ENCODE measurements at places on chromosomes 16 and 17.
A peak's percentile ranks its signal among the peaks of the same experiment; 100 is the strongest.

GRCh38 chr16:89922477-89922883 lies 662 bp upstream of the TUBB3 start:
- peak; percentile 67 for DNase-seq

DNA sequence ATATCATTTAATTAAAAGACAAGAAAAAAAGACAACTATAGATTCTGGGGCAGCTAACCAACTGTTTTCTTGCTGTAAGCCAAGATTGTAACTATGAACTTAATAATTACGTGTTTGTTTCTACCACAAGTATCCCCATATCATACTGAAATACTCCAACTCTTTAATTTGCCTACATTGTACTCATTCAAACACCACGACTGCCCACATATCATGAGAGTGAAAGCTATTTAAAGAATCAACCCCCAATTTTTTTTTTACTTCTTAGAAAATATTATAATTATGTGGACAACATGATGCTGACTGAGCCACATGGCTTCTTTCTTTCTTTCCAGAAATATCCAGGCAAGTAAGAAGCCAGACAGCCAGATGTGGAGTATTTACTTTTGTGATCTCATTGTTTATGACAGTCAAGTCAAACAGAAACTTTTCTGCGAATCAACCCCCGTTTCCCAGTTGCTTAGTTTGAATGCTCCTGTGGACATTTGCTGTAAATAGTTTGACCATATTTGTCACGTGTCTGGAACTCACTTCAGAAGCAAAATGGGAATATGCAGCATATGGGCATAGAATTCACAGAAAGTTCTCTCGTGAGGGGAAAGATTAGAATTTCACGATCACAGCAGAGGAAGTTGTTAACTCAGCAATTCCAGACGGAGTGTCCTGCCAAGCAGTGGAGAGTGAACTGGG lies 126.8 kb upstream of the PSMD7 start:
- DNase-seq: peak; percentile 23

DNA sequence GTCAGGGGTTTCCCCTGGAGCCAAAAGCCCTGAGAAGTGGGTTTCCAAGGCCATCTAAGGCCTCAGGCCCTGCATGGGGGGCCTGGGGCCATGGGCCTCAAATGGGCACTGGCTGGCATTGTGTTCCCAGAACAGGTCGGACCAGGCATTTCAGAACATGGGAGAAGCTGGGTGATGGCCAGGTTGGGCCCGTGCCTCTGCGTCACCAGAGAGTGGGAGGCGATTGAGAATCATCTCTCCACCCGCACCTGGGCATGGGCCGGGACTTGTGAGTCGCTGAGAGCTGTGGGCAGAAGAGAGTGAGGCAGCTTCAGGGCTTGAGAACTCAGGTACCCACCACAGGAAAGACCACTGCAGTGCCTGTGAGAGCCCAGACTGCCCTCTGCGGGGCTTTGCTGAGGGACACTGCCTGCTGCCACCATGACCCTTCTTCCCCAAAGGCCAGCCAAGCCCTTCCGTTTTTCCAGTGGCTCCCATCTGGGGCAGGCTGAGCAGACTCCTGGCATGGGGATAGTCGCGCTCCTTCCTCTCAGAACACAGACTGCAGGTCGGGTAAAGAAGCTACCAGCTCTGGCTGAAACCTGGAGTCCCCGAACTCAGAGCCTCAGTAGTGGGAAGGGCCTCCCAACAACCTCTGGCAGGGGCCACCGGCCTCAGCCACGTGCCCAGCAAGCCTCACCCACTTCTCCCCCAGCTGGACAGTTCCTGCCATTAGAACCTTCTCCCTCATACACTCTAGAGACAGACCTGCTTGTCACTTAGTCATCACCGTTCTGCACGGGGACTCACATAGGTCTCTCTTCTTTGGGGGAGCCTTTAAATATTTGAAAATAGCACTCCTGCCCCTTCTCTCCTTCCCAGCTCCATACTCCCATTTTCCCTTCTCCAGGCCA lies 1.6 kb downstream of the RAB11FIP4 start:
- DNase-seq: no peak

GRCh38 chr16:57252148-57252721 lies 7.2 kb downstream of the ARL2BP start:
- no peak for DNase-seq

GRCh38 chr17:28131599-28131998 lies 89.1 kb downstream of the NLK start:
- no peak for DNase-seq

GRCh38 chr17:52128721-52129120 lies 29.8 kb downstream of the CA10 start:
- DNase-seq: no peak

DNA sequence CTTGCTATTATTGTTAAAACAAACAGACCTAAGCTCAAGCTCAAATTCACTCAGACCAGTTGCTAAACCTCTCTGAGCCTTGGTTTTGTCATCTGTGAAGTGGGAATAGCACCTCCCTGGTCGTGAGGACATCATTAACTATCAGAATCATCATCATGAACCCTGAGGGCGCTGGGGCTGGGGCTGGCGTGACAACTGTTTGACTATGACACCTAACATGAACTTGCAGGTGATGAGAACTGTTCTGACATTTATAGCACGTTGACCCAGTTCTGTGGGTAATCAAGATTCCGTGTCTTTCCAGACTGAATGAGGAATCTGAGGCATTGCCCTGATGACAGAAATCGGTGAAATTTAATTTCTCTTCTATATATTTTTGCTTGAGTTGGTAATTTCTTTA lies 71.3 kb upstream of the CDH5 start:
- no peak for DNase-seq

- no peak for DNase-seq
Observed at GRCh38 chr17:2011411-2012371, 13.4 kb downstream of the RTN4RL1 start.

GRCh38 chr17:40038882-40039513 lies 15.2 kb downstream of the MED24 start:
- DNase-seq: peak; percentile 31

DNA sequence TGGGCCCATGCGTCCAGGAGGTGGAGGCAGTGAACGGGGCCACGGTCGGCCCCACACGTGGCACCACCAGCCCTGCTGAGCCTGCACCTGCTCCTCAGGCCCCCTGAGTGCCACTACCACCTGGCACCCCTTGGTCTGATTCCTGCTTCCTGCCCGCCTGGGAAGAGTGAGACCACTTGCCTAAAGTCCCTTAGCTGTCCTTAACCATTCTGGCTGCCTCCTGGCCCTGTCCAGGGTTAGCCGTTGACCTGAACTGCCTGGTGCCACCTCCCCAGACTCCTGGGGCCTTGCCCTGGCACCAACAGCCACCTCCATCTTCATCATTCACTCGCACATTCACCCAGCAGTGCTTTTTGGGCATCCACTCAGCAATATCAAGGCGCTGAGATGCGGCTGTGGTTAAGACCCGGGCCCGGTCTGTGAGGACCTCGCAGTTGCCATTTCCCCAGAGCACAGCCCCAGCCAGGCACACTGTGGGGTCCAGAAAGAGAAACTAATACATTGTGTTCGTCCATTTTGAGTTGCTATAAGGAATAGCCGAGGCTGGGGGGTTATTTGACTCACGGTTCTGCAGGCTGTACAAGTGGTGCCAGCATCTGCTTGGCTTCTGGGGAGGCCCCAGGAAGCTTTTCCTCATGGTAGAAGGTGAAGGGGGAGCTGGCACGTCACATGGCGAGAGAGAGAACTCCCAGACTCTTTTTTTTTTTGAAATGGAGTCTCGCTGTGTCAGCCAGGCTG lies 318.4 kb downstream of the SEC14L1 start:
- DNase-seq: no peak

GRCh38 chr16:72425571-72426341 lies 253.8 kb upstream of the PMFBP1 start:
- DNase-seq: no peak

DNA sequence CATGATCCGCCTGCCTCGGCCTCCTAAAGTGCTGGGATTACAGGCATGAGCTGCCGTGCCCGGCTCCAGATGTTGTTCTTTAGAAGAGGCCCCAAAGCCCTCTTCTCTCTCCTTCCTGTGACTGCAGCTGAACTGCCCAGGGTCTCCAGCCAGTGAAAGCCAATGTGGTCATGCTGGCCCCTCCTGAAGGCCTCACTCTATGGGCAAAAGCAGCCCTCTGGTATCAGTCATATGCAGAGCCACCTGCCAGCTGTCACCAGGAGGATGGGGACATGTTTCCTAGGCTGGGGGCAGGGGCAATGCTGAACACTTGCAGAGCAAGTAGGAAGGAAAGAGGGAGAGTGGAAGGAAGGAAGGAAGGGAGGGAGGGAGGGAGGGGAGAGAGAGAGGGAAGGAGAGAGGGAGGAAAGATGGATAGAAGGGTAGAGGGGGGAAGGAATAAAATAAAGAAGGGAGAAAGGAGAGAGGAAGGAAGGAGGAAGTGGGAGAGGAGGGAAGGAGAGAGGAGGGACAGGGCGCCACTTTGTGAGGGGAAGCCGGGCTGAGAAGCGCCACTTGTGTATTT lies 36.0 kb downstream of the SOCS3 start:
- no peak for DNase-seq

DNA sequence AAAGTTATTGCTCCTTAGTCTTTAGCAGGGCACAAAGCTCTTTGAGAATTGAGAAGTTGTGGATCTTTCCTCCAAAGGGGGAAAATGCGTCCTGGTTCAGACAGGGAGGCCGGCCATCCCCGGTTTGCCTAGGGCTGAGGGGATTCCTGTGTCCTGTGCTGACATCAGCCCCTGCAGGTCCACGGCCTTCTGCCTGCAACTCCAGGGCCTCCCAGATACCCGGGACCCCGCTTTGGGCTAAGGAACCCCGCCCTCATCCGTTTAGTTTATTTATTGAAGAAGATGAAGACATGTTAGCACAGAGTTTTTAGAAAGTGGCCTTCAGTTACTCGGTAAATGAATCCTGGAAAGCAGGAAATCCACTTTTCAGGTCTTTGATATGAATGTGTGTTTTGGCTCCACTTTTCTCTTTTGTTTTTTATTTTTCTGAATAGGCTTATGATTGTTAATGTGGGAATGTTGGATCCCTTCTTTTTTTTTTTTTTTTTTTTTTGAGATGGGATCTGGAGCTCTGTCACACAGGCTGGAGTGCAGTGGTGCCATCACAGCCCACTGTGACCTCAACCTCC lies 65.6 kb downstream of the CRISPLD2 start:
- no peak for DNase-seq

DNA sequence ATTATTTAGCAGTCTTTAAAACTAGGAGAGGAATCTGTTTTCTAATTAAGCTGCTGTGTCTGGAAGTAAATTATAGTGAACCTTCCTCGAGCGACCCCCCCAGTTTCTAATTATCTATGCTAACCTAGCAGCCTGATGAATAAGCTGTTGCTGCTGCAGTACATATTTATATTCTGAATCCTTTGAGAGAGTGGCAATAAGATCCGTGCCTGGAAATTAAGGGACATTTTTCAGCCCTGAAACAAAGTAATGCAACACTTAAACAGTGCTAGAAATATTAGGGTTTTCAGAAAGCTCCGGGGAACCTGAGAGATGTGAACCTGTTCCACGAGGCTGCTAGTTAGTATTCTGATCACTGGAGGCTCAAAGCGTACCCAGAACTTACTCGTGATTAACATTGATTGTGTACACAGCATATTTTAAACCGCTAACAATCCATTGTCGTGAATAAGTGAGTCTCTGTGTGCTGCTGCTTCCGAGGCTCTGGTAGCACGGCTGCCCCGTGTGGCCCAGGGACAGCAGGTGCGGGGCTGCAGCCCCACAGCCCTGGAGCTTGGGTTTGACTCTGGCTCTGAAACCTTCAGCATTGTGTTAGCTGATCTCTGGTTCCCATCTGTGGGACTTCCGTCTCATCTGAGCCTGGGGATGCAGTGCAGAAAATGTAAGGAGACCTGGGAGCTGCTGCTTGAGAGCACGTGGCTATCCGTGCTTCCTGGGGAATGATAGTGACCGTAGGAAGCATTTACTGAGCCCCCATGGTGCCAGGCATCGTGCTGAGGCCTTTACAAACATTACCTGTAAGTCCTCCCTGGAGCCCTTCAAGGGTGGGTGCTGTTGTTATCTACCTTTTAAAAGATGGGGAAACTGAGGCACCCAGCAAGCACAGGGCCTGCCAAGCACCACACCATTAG lies 190.9 kb upstream of the CHMP6 start:
- DNase-seq: no peak

- DNase-seq: peak; percentile 69
Observed at GRCh38 chr16:81703177-81704155, 75.6 kb upstream of the PLCG2 start.

DNA sequence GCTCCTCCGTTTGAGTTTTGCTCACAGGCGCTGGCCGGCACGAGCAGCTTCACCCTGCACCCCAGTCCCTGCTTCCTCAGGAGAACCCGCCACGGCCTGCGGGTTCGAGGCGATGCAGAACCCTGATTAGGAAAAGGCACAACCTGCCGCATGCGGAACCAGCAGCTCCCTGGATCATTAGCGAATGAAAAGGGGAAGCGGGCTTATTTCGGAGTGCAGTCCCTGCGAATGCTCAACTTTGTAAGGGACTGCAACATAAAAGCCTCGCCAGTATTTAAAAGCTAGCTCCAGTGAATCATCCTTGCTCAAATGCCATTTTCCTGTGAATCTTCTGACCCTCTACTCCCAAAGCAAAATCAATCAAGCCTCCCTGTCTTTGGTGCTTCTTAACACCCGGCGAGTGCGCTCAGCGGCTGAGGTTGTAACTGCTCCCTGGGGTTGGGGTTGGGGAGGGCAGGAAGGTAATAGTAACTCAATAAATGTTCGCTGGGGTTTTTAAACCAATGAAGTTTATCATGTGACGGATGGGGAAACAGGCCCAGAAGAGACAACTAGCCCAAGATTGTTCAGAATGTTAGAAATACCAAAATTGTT lies 678 bp upstream of the AKAP10 start:
- DNase-seq: no peak

DNA sequence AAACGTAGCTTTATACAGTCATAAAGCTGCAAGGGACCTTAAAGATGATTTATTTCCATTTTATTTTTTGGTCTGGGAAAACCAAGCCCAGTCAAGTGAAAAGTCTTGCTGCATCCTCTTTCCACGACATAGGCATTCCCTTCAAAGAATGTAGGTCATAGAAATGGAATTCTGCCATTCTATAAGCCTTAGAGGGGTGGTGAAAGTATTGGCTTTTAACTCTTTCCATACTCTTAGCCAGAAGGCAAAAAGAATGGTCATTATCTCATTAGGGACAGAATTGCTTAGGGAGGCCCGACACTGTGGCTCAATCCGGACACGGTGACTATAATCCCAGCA lies 7.9 kb upstream of the MSL1 start:
- DNase-seq: no peak

DNA sequence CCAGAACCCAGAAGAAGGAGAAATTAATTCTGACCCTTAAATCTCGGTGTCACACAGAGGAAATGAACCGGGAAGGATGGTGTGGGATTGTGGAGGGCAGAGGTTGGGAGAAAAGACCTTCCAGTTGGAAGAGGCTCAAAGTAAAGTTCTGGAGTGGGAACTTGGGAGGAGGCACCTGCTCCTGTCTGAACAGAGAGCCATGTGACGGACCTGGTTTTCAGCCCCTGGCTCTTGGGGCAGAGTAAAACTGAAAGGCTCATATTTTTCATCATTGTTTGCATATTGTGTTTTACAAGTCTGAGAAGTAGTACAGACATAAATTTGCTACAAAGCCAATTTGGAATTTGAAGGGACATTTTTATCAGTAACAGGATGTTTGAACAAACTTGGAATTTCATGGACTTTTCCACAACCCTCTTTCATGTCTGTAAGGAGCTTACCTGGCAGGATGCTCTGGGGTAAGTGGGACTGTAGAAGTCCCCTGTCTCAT lies 24.4 kb upstream of the SEC14L1 start:
- no peak for DNase-seq

Data from fibroblast of skin of left biceps (primary cell).